ENCODE measurements at places on chromosomes 11 and 22. TPM values are rescaled to one million over a fixed set of nuclear protein-coding genes. Genes with fewer than 3 reads are reported as not detected.
A peak's percentile ranks its signal among the peaks of the same experiment; 100 is the strongest.

The SCGB2A2 gene
- total RNA-seq, result not detected

The FJX1 gene
- total RNA-seq, result not detected

- H3K36me3 ChIP-seq, result peaks cover 24% of the 10 kb centered on the region
- peak; percentile 16 for DNase-seq
- H3K4me3 ChIP-seq, result no peak overlapping the region
- peaks cover 32% of the 10 kb centered on the region for H3K4me1 ChIP-seq
- peak overlapping the region; percentile 28 for H3K27ac ChIP-seq
Observed at GRCh38 chr11:6705905-6706535, 22.9 kb upstream of the MRPL17 start.

DNA sequence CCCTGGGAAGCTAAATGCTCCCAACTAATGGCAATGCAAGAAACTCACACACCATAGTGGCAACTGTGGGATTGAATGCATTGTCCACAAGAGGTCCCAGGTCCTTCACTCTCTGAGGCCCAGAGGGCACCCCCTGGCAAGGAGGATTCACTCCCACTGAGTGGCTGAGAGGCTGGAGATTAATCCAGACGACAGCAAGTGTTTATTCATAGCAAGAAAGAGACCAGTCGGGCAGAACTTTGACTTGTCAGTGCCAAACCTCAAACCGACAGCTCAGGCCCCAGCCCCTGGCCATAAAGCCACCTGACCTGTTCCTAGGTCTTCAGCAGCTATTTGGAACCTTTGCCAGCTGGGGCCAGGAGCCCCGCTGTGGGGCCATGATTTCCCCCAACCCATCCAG, 54.5 kb upstream of the MPEG1 start:
- H3K36me3 ChIP-seq, result no peaks in the 10 kb centered on the region
- DNase-seq, result no peak
- peaks cover 4% of the 10 kb centered on the region for H3K4me1 ChIP-seq
- H3K27me3 ChIP-seq, result no peaks in the 10 kb centered on the region
- no peak overlapping the region for H3K27ac ChIP-seq

DNA sequence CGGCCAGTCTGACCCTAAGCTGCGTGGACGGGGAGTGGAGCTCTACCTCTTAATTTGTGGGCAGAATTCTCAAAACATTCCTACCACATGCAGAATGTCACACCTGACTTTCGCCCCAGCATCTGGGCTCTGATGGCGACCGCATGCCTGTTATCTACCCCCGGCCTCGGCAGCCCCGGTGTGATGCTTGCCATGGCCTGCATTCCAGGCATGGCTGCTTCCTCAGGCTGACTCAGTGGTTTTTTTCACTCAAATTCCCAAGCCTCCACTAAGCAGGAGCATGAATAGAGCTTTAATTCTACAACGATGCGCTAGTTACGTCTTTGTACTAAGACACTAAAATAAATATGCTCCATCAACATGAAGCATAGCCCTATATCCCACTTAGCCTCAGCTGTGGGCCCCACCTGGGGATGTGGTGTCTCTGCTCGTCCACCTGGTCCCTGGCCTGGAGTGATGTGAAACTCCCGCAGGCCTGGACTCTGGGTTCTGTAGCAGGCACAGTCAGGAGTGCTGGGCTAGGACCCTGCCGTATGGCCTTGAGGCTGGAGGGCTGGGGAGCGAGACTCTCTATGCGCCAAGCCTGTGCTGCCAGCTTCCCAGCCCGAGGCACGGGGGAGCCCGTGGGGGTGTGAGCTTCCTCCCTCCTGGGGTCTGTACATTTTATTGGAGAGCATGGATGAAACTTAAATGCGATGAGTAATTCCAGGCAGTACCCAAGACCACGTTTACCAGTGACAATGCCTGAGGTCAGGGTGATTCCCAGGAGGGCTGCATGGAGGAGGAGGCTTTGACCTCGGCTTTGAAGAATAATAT, 153.2 kb downstream of the CTTN start:
- no peaks in the 10 kb centered on the region for H3K27me3 ChIP-seq
- H3K4me1 ChIP-seq, result no peaks in the 10 kb centered on the region
- no peaks in the 10 kb centered on the region for H3K36me3 ChIP-seq
- no peak overlapping the region for H3K4me3 ChIP-seq

DNA sequence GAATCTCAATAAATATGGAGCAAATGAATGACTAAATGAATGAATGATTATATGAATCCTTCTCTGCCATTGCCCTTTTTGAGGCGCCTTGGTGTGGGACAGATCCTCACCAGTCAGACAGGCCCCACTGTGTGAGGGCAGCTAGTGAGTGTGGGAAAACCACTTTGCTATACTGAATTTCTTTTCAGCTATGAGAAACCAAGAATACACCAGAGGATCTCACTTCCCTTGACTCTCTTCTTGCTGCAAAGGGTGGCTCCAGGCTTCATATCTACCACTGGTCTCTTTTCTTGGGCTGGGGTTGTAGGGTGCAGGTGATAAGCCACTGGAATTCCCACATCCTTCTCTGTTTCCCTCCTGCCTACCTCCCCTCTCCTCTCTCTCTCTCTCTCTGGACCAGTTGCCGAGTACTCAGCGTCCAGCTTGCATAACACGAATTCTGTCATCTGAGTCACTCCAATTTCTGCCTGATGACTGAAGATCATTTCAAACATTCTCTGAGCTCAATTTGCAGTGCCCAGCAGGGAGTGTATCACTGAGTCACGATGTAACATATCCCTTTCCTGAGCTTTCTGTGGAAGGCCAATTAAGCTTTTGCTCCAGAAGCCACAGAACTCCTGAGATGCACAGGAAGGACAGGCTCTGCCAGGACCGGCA, 304.3 kb upstream of the NCAM1 start:
- no peaks in the 10 kb centered on the region for H3K36me3 ChIP-seq
- H3K27me3 ChIP-seq, result peaks cover 6% of the 10 kb centered on the region
- no peaks in the 10 kb centered on the region for H3K4me1 ChIP-seq
- no peak overlapping the region for H3K27ac ChIP-seq
- DNase-seq, result no peak
- no peak overlapping the region for H3K4me3 ChIP-seq

DNA sequence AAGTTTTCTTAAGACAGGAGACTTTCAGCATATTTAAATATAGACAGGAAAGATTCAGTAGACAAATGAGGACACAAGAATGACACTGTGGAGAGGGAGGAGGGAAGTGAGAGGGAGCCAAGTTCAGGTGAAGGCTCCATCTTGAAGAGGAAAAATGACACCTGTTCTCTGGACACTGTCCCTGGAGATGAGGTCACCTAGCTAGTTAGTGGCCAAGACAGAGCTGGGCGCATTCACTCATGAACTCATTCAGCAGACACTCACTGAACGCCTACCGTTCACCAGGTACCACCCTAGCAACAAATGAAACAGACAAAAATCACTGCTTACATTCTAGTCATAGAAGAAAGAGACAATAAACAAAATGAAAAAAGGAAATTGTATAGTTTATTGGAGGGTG, 103.3 kb upstream of the PARVA start:
- no peak overlapping the region for H3K4me3 ChIP-seq
- no peak for DNase-seq
- no peak overlapping the region for H3K27ac ChIP-seq
- H3K36me3 ChIP-seq, result no peaks in the 10 kb centered on the region

DNA sequence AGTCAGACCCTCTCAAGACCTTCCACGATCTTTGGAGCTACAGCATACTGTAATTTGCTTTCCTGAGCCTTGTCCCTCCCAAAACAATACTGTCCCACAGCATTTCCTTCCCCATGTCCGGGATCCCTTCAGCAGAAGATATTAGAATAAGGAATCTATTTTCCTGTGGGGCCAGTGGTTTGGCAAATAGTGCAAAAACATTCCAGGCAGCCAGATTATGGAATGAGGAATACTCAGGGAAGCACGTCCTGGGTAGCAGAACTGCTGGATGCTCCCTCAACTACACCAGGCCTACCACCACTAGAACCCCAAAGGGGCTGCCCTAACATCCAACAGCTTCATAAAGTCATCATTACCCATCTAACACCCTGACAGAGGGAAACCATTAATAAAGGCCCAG, 61.5 kb downstream of the AAMDC start:
- H3K36me3 ChIP-seq, result peaks cover 8% of the 10 kb centered on the region
- no peaks in the 10 kb centered on the region for H3K4me1 ChIP-seq
- H3K27ac ChIP-seq, result no peak overlapping the region
- no peaks in the 10 kb centered on the region for H3K27me3 ChIP-seq

DNA sequence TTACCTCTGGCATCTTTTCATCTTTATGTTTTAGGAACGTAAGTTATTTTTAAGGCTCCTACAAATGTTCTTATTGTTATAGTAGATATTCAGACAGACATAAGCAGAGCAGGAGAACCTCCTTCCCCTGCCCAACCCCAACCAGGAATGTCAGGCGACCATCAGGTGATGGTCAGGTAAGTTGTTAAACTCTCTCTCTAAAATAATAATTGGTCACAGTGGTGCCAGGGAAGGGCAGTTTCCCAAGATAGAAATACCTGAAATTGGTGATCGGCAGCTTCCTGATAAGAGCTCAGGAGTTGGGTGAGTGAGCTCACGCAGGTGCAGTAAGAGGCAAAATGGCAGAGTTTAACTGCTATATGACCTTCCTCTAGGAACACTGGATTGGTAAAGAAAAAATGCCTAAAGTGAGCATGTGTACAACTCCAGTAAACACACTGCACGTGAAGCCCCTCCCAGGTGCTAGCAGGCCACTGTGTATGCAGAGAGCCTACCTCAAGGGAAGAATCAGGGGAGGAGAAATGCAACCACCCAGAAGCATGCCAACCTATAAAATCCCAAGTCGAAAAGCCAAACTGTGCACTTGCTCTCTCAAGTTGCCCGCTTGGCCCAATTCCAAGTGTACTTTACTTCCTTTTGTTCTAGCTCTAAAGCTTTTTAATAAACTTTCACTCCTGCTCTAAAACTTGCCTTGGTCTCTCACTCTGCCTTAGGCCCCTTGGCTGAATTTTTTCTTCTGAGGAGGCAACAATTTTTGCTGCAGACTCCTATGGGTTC, 273.9 kb downstream of the SBF2 start:
- no peak overlapping the region for H3K4me3 ChIP-seq
- peaks cover 18% of the 10 kb centered on the region for H3K4me1 ChIP-seq
- H3K27ac ChIP-seq, result peak overlapping the region; percentile 20
- H3K36me3 ChIP-seq, result peaks cover 29% of the 10 kb centered on the region
- no peaks in the 10 kb centered on the region for H3K27me3 ChIP-seq

GRCh38 chr11:32109138-32109537, 18.3 kb downstream of the RCN1 start:
- no peak overlapping the region for H3K4me3 ChIP-seq
- H3K27ac ChIP-seq, result no peak overlapping the region
- DNase-seq, result no peak
- H3K4me1 ChIP-seq, result no peaks in the 10 kb centered on the region
- H3K36me3 ChIP-seq, result peaks cover 13% of the 10 kb centered on the region

GRCh38 chr22:50502628-50503474, 4.7 kb downstream of the LMF2 start:
- no peaks in the 10 kb centered on the region for H3K27me3 ChIP-seq
- no peak overlapping the region for H3K27ac ChIP-seq
- no peak for DNase-seq
- H3K36me3 ChIP-seq, result no peaks in the 10 kb centered on the region
- H3K4me1 ChIP-seq, result peaks cover 2% of the 10 kb centered on the region

Data from naive thymus-derived CD8-positive, alpha-beta T cell (primary cell).